Activated effector memory CD4-positive, alpha-beta T cell treated with Interleukin-2 at 50 U/mL for 16 hours (primary cell): ENCODE measurements at places on chromosomes 16 and 17.

DNA sequence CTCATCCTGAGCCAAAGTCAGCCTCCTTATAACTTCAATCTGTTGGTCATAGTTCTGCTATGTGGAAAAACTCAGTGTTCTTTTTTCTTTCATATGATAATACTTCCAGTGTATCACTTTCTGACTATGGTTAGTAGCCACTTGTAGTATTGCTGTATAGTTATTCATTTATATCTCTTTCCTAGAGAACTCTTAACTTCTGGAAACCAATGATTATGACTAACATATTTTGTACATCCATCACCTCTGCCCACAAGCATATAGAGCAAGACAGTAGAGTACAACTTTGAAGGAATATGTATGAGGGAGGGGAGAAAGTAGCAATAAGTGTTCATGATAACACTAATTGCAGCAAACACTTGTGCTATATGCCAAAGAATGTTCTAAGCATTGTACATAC lies 38.6 kb downstream of the COX10 start:
- DNase-seq: no peak

DNA sequence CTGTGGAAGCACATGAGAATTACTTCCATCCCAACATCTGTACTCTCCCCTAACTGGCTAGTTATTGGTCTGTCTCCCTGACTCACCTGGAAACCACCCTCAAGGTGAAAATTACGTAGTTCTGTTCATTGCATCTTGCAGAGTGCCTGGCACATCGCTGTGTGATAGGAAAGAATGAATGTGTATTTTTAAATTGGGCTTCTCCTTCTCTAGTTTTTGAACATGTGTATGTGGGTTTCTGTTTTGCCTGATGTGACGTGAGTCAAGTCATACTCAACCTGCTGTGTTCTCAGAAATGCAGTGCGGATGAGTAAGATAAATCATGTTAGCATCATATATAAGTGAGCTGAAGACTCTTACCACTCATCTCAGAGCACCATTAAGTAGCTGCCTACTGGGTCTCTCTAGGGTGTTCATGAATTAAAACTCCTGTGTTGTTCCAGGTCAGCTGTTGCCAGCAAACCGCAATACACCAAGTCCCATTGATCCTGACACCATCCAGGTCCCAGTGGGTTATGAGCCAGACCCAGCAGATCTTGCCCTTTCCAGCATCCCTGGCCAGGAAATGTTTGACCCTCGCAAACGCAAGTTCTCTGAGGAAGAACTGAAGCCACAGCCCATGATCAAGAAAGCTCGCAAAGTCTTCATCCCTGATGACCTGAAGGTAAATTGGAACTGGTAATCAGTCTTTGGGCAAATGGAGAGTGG lies 50.2 kb downstream of the HLF start:
- no peak for DNase-seq

DNA sequence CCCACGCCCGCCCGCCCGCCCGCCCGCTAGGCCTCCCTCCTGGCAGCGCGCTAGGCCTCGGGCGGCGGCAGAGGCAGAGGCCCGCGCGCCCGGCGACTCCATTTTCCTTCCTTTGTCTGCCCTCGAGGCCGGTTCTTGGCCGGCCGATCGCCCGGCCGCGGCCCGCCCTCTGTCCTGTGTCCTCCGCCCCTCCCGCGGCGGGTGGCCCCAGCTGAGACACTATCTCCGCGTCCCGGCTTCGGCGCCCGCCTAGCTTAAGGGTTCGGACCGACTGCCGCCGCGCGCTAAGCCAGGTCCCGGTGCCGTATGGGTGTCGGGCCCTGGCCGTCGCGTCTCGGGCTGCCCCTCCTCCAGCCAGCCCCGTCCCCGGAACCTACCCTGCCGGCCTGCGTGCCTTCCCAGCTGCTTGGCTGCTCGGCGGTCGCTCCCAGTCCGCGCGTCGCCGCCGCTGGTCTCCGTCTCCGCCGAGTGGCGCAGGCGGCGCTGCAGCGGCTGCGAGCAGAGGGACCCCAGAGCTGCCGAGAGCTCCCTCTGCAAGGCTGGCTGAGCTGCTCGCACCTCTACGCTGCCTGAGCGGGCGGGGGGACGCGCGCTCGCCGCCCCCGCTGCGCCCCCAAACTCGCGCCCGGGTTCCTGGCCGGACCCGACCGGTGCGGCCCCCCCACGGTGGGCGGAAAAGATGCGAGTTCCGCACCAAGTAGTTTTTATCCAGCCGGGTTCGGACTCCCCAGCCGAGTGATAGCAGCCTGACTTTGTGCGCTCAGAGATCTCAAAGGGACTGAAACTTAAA lies 787 bp downstream of the CTCF start:
- DNase-seq: peak; percentile 56

DNA sequence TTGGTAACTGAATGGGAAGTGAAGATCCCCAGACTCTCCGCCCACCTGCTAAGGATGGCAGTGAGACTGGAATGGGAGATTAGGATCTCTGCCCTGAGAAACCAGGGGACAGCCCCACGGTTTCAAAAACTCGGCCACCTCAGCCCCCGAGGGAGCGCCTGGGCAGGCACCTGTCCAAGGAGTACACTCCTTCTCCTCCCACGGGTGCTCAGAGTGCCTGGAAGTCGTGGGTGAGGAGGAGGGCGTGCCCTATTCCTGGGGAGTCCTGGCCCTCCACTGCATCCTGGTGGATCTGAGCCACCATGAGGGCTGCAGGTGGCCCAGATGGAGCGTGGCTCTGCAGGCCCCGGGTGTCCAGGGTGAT lies 78.5 kb downstream of the MGAT5B start:
- DNase-seq: no peak

GRCh38 chr17:35750526-35751395 lies 2.3 kb downstream of the GAS2L2 start:
- DNase-seq: no peak

- no peak for DNase-seq
Observed at GRCh38 chr17:46023783-46024388, 24.8 kb downstream of the STH start.

DNA sequence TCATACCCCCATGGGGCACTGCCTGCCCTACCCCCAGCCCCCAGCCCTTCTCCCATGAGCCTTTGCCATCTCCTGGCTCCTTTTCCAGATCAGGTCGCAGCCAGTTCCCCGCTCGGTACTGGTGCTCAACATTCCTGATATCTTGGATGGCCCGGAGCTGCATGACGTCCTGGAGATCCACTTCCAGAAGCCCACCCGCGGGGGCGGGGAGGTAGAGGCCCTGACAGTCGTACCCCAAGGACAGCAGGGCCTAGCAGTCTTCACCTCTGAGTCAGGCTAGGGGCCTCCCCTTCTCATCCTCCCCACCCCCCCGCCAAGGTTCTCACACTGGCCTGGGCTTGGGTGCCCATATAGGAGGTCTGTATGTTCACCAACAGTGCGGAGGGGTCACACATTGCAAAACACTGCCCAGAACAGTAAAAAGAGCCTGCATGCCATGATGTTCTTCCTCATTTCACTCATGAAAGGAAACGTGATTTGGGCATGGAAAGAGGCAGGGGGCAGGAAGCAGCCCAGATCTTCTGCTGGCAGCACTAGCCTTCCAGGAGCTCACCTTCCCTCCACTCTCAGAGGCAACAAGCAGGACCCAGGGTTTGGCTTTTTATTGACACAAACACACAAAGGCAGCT lies 7.5 kb downstream of the IFI35 start:
- DNase-seq: no peak

DNA sequence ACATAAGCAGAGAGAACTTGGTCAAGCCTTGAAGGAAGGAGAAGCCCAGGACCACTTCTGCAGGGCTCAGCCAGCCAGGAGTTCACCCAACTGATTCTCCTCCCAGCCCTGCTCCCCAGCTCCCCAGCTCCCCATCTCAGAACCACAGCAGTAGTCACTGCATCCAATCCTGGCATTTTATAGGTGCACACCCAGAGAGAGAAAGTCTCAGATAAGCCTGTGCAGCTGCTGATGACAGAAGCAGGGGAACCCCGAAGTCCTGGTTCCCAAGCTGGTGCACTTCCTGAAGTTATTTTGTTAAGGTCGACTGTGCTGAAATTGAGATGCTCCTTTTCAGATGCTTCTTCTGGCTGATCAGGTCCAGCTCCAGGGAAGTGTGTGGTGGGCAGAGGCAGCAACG lies 6.6 kb downstream of the RNF112 start:
- no peak for DNase-seq

DNA sequence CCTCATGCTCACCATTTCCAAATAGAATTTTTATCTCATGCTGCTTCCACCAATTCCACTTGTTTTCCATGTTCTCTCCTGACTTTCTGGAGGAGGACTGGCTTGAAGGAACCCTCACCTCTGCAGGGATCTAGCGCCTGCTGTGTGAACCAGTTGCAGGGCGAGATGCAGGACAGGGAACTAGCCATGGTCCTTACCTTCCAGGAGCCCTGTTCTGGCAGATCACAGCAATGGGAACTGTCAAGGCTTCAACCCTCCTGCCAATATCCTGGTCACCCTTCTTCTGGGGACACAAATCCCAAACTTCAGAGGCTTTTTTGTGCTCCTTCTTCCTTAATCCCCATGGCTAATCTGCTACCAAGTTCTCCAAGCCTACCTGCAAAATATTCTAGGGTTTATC lies 60.4 kb upstream of the MMP2 start:
- no peak for DNase-seq

- no peak for DNase-seq
Observed at GRCh38 chr17:15237106-15237425, 28.1 kb downstream of the PMP22 start.

DNA sequence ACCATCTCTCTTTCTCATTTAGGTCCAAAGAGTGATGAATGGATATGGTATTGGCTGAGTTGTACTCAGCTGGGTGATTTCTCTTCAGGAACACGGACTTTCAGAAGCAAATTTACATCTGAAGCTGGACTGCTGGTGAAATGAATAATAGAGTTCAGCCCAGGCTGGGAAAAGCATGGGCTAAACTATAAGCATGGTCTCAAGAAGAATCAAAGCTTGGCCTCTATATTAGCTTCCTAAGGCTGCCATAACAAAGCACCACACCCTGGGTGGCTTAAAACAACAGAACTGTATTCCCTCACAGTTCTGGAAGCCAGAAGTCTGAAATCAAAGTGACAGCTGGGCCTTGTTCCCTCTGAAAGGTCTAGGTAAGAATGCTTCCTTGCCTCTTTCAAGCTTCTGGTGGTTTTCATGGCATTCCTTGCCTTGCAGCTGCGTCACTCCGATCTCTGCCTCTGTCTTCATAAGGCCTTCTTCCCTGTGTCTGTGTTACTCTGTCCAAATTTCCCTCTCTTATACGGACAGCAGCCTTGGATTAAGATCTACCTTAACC lies 89.8 kb upstream of the CES5A start:
- no peak for DNase-seq

DNA sequence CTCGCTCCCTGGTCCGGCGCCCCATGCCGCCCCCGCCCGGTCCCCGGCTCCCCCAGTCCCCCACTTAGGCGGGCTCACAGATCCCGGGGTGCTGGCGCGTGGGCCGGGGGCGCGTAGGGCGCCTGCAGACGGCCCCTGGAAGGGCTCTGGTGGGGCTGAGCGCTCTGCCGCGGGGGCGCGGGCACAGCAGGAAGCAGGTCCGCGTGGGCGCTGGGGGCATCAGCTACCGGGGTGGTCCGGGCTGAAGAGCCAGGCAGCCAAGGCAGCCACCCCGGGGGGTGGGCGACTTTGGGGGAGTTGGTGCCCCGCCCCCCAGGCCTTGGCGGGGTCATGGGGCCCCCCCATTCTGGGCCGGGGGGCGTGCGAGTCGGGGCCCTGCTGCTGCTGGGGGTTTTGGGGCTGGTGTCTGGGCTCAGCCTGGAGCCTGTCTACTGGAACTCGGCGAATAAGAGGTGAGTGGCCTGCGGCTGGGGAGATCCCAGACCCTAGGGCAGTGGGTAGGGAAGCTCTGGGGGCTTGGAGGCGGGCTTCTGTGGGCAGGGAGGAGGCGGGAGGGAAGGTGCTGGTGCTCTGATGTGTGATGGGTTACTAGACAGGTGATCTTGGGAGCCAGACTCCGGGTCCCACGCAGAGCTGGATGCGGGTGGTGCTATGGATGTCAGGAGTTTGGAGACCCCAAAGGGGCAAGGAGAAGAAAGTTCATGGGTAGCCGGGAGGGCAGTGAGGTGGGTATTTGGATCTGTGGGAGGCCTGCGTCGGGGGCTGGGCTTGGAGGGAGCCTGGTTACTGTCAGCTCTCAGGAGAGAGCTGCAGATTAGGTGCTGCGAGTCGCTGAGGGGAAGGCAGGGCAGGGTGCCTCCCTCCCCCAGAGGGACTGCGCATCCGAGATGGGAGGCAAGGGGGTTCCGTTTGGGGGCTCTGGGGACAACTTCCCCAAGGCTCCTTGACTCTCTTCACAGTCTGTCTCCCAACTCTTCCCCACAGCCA lies 560 bp downstream of the EFNB3 start:
- no peak for DNase-seq

- no peak for DNase-seq
Observed at GRCh38 chr16:86344586-86344871, 165.8 kb upstream of the FOXF1 start.

GRCh38 chr16:47258874-47259461 lies 115.2 kb upstream of the NETO2 start:
- DNase-seq: no peak

- DNase-seq: no peak
Observed at GRCh38 chr17:28493460-28493859, 12.7 kb upstream of the FOXN1 start.

DNA sequence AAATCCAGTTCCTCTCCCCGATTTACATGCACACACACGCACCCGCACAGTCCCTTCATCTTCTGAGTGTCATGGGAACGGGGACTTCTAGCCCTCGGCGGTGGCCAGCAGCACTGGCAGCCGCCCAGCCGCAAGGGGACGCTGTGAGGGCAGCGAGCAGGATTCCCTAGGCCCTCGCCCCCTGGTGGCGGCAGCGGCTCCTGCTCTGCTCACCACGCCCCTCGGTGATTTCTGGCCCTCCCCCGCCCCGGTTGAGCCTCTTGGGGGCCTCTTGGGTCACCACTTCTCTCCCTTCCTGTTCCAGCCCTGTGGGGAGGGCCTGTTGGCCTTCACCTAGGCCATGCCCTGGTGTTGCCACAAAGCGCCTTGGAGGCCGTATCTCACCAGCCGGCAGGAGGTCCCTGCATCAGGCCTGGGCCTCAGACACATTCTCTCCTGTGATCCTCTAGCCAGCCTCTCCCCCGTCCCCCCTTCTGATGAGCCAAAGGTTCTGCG lies 75.2 kb upstream of the KSR1 start:
- peak; percentile 55 for DNase-seq

GRCh38 chr16:69169051-69169450 lies 17.9 kb upstream of the SNTB2 start:
- DNase-seq: no peak

DNA sequence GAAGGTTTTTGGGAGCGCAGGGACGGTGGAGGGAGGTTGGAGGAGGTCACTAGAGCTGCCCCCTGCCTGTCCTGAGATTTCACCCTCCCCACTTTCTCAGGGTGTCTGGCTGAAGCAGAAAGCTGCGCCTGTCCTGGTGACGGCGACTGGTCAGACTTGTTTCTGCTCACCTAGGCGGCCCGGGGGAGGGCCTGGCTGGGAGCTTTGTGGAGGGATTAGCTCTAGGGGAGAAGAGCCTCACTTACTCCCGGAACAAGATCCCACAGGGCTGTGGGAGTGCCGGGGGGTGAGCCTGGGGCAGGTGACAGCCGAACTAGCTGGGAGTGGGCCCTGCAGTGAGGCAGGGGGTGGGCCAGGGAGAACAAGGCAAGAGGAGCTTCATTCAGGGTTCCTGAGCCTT lies 11.5 kb downstream of the NHERF1 start:
- DNase-seq: no peak
